PC-3 (cell line): ENCODE measurements at places on chromosomes 11 and 22. TPM values are rescaled to one million over a fixed set of nuclear protein-coding genes. Genes with fewer than 3 reads are reported as not detected.

The TREH gene
- total RNA-seq = not detected in 2 replicates

The ANGPTL5 gene
- total RNA-seq = not detected in 2 replicates

The ZNF408 gene
- 7.1 and 7.3 TPM in 2 replicates for total RNA-seq

GRCh38 chr11:27413218-27413617 is 50.2 kb upstream of the CCDC34 start:
- DNase-seq = no peak
- H3K27me3 ChIP-seq = no peaks in the 10 kb centered on the region
- no peaks in the 10 kb centered on the region for H3K36me3 ChIP-seq

DNA sequence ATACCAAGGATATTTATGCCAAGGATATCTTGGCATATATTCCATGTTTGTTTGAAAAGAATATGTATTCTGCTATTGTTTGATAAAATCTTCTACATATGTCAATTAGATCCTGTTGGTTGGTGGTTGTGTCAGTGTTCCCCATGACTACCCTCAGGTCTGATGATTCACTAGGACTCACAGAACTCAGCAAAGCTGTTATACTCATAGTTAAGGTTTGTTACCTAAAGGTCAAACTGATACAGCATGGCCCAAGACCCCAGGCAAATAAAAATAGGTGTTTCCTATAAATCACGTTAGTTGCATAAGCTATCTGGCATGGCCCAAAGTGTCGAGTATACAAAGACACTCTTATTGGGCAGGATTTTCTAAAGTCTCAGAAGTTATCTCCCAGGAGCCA is 30.2 kb upstream of the B3GNT6 start:
- H3K27me3 ChIP-seq = no peaks in the 10 kb centered on the region
- peak overlapping the region; percentile 81 for H3K27ac ChIP-seq
- no peaks in the 10 kb centered on the region for H3K36me3 ChIP-seq
- H3K4me1 ChIP-seq = peaks cover 23% of the 10 kb centered on the region

DNA sequence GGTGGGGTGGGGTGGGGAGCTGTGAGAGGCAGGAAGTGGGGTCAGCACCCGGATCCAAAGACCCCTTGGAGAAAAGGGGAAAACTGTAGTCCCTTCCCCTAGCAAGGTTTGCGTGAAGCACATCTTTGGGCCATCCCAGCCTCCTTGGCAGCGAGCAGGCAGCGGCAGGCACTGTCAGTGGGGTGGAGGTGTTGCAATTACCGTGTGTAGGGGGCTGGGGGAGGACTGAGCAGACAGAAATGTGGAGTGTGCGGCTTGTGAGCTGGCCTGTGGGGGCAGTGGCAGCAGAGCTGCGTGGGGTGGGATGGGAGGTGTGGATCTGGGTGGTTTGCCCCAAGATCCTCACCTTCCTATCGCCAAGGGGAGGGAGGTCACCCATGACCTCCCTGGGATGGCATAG is 16.4 kb downstream of the DAGLA start:
- DNase-seq = no peak
- no peaks in the 10 kb centered on the region for H3K36me3 ChIP-seq
- no peaks in the 10 kb centered on the region for H3K27me3 ChIP-seq
- H3K4me1 ChIP-seq = peaks cover 74% of the 10 kb centered on the region
- H3K4me3 ChIP-seq = no peak overlapping the region

GRCh38 chr11:12890476-12890875 is 118.6 kb upstream of the RASSF10 start:
- no peak overlapping the region for H3K4me3 ChIP-seq
- DNase-seq = no peak
- H3K36me3 ChIP-seq = no peaks in the 10 kb centered on the region; the same call in 1 of the 2 replicates
- no peaks in the 10 kb centered on the region for H3K27me3 ChIP-seq
- 0 out of 2 replicates have a peak, but pooled peaks cover 4% of the 10 kb centered on the region for H3K4me1 ChIP-seq
